ENCODE measurements at places on chromosomes 2 and 18.

DNA sequence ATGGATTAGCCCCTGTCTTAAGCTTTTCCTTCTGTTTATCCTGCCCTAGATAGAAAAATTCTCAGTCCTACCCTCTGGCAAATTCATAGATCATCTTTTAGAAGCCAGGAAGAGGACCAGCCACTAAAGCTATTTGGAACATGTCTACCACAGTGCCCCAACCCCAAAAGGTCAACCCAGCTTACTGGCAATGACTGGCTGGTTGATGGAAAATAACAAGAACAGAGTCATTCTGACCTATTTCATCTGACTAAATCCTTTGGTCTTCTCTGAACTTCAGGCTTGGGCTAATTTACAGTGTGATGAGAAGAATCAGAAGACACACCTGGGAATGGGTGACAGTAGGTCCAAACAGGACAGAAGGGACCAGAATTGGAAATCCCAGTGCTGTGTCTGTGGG lies 227.3 kb upstream of the CCDC68 start:
- DNase-seq: no peak

GRCh38 chr2:230179907-230180306 lies 39.9 kb downstream of the SP110 start:
- DNase-seq: no peak

DNA sequence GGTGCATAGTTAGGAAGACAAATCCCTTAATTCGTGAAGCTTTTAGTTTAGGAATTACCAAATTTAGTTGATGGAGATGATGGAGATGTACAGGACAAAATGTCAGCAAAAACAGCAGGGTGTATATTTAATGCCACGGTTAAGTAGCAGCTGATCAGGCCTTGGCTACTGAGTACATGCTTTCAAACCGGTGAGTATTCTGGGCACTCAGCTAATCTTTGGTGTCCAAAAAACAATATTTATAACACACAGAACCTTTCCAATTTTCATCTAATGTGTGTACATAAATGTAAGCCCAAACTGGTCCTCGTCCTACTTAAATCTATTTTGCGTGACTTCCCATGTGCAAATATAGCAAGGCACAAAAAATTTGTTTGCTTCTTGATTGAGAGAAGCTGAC lies 703.4 kb upstream of the LINC00305 start:
- no peak for DNase-seq

DNA sequence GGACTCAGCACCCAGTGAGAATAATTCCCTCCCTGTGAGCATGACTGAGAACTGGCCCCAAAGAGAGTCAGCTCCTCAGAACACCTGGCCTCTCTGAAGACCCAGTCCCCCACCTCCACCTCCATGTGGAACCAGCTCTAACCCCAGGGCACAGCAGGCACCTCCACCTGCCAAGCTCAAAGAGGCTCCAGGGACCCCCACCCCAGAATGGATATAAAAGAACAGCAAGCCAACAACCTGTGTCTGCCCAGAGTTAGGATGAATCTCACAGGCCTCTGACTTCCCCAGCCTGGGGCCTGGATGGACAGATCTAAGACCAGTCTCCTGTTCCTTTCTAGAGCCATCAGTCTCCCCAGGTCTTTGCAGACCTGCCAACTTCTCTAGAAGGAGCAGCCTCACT lies 498.5 kb downstream of the EIPR1 start:
- no peak for DNase-seq

GRCh38 chr18:65025756-65026155 lies 725.1 kb upstream of the CDH7 start:
- DNase-seq: no peak

All from GM18507 (cell line).